IPS-NIHi11 (cell line): ENCODE measurements at places on chromosomes 3 and 15.
A peak's percentile ranks its signal among the peaks of the same experiment; 100 is the strongest.

DNA sequence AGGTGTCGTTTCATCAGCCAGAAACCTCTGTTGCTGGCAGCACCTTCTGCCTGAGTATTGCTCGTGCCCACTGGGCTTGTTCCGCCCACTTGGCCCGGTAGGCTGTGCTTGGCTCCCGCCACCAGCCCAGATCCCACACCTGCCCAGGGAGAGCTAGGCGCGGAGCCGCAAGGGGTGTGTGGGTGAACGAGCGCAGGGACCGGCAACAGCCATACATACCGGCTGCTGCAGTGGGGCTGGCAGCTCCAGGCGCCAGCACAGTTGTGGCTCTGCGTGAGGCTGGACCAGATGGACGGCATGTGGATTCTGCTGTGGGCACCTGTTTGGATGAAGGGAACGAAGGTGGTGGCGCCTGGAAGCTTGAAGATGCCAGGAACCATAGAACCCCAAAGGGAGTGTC lies 331.5 kb upstream of the MCTP2 start:
- no peak for DNase-seq

DNA sequence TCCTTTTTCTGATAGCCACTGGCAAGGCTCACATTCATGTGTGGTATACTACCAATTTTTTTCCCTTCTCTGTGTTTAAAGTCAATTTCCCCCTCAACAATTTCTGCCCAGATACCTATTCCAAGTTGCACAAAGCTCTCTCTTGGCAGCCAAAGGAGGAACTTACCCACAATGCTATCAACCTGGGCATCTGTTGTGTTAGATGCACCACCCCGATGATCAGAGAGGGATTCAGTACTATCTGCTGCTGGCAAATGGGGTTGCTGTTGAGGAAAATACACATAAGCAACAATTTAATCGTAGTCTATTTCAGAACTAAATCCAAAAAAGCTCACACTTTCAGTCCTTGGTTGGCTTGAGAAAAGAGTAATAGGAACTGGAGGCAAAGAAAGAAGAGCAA lies 46.1 kb downstream of the AAGAB start:
- DNase-seq: no peak

- no peak for DNase-seq
Observed at GRCh38 chr15:92117261-92117731, 263.8 kb downstream of the SLCO3A1 start.

- DNase-seq: no peak
Observed at GRCh38 chr3:187770224-187770623, 25.0 kb upstream of the BCL6 start.

- DNase-seq: peak; percentile 10
Observed at GRCh38 chr15:44535523-44536301, 1.2 kb upstream of the EIF3J start.

DNA sequence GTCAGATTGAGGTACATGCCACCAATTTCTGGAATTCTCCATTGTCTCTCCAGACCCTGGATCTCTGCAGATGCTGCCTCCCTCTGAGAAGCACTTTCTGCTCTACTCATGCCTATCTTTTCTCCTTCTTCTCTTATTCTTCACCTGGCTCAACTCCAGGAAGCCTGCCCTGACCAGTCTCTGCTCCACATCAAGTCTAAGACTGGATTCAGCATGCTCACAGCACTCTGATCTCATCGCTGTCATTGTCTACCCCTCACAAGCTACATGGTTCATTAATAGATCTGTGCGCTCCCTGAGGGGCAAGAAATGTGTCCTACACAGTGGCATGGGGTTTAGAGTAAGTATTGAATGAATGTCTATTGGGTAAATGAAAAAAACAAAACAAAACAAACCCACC lies 38.7 kb downstream of the CCR4 start:
- DNase-seq: no peak

DNA sequence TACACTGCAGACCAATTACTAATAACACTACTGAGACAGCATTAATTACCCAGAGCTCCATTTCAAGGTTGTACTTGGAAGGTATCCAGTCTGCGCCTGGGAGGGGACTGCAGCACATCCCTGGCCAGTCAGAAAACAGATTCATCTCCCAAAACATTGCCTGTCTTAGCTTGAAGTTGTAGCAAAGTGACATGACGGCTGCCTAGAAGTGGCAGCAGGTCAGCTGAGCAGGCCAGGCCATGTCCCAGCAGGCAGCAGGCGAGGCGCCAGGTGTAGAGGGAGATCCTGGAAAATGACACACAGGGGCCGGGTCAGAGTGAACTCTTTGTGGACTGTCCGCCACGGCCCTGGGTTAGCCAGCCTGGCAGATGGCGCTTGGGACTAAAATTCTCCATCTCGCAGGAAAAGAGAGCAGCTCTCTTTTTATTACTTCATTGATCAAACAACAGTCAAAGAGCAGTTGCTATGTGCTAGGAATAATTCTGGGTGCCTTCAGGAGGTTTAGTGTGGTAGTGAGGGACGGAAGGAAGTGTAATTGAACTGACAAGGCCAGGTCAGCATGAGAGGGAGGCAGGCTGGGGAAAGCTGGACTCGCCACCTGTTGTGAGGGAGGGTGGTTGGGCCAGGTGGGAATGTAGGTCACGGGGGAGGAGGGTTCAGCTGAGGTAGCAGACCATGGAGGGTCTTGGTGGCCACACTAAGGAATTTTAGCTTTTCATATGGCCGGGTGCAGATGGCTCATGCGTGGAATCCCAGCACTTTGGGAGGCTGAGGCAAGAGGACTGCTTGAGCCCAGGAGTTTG lies 1.3 kb upstream of the MAP6D1 start:
- DNase-seq: no peak

GRCh38 chr15:66647358-66647757 lies 54.7 kb upstream of the SMAD6 start:
- DNase-seq: no peak

GRCh38 chr3:12363397-12364195 lies 74.7 kb downstream of the PPARG start:
- DNase-seq: no peak

GRCh38 chr3:132822266-132822665 lies 100.1 kb upstream of the NPHP3 start:
- no peak for DNase-seq

- no peak for DNase-seq
Observed at GRCh38 chr15:70477750-70478250, 285.6 kb downstream of the UACA start.

DNA sequence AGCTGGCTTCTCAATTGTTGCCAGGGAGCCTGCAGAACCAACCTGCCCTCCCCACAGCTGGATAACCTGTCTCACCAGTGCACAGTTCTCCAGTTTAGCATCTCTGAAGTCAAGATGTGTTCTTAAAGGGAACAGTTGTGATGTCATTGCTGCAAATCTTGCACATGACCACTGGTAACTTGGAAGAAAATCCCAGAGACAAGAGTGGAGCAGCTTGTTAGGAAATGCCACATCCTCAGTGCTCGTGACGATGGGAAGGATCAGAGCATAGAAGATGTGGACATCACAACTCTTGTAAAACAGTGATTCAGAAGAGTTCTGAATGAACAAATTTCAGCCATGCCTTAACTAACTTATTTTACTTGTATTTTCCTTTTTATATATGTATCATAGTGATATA lies 36.1 kb upstream of the LIMD1 start:
- DNase-seq: no peak

GRCh38 chr3:42830437-42831320 lies 21.4 kb downstream of the ACKR2 start:
- DNase-seq: peak; percentile 65

- DNase-seq: peak; percentile 58
Observed at GRCh38 chr15:84981711-84982300, at the start of gene PDE8A. TSS of gene PDE8A (plus strand) at chr15:84981856. CDS start at chr15:84982163, 307 bp downstream.

DNA sequence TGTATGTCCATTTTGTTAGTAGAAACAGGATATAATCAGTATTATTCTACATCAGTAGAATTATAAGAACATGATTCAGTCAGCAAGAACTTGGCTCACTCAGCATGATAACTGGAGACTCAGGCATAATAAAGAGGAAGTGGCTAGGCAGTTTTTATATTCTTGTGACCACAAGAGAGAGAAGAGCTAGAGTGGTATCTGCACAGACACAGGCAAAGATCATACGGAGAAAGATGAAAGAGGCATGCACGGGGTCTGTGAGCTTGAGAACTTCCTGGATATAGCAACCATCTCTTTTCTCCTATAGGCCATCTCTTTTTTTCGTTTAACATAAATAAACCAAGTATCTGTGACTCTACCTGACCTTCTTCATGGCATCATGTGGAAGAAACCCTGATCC lies 46.8 kb downstream of the MYO5A start:
- no peak for DNase-seq

DNA sequence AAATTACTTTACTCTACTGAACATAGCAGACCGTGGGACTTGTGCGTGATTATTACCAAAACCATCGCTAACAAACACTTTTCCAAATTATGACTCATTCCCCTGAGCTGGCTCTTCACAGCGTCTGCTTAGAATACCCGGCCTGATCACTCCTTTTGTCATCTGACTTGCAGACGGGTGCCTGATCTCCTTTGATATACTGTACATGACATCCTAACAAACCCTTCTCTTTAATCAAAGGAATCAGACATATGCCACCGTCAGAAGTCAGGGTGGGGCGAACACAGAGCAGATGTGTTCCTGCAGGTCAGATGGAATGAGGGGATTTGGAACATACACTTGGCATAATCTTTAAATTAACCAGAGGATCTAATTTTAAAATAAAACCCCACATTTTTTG lies 48.5 kb upstream of the SH3GL3 start:
- no peak for DNase-seq

DNA sequence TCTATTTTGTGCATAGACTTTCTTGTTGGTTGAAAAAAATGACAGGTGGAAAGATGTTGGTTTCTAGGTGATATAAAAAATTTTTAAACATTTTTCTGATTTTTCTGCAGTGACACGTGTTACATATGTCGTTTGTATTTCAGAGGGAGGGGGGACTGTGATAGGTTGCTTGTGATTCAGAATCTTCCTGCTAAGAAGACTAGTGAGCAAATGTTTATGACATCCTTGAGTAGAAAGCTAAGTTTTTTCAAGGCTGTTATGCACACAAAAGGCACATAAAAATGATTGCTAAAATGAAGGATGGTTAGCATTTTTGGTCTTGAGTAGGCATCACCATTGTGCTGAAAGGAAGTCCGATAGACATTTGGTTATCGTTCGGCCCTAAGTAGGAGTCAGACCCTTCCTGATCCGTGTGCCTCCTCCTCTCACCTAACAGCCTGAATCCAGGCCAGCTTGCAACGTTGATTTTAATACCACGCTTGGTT lies 1.5 kb downstream of the ZNF639 start:
- DNase-seq: no peak

GRCh38 chr3:165751637-165752036 lies 85.6 kb downstream of the BCHE start:
- no peak for DNase-seq

GRCh38 chr3:146250449-146251382 lies at the start of gene PLSCR4:
TSS of gene PLSCR4 (minus strand) at chr3:146251105. CDS start at chr3:146222071, 29,034 bp downstream.
- peak; percentile 73 for DNase-seq

GRCh38 chr3:79558943-79559342 lies 208.9 kb downstream of the ROBO1 start:
- no peak for DNase-seq

- DNase-seq: no peak
Observed at GRCh38 chr3:43013743-43014155, 34.6 kb downstream of the GASK1A start.

GRCh38 chr3:185595526-185595925 lies 9.4 kb downstream of the SENP2 start:
- no peak for DNase-seq

DNA sequence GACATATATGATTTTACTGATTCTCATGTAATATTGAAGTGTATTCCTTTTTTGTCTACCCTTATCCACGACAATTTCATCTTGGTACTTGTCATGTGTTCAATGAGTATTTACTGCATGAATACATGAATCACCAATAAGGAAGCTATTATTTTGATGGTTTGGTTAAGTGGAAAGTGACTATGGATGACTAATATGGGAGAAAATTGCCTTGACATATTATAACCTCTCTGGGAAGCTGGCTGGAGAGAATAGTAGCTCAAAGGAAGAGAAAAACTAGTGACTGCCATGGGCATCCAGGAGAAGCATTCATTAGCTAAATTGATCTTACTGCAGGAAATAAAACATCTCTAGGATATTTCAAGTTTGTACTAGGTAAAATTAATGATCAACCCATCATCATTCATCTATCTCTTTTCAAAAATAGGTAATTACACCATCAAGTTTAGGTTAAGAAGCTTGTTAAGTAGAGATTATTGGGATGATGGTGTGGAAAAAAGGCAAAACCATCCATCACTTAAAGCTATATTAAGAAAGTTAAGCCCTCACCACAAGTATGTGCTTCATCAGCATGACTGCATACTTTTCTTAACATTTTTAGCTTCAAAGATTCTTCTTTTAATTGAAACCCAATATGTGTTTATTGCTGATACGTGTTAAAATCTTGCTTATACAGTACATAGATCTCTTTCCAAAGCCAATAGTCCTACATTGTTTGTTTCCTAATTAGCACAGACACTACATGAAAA lies 455.2 kb upstream of the ARPP21 start:
- no peak for DNase-seq

DNA sequence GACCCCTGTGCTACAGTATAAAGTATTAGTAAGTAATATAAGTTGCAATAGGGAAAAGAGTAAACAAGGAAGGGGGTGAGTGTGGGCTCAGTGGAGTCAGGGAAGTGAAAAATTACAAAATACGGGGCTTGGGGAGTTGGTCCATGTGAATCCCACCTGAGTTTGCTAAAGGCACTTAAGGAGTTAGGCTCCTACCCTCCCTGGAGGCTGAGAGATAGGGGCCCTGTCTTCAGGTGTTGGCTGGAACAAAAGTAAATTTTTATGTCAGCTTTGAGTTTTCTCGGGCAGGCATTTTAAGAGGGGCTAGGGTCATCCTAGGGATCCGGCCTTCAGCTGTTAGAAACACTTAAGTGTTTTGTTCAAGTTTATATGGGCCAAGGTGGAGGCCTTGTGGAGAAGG lies 8.2 kb downstream of the TRPC1 start:
- DNase-seq: no peak

GRCh38 chr3:146781059-146781458 lies 175.9 kb upstream of the PLSCR5 start:
- DNase-seq: peak; percentile 45
